Stimulated activated CD4-positive, alpha-beta T cell treated with anti-CD3 and anti-CD28 coated beads, Interleukin-1b, Interleukin-23, amount 100 ng/mL, for 24 hours (primary cell): ENCODE measurements at places on chromosomes 16 and 17.

DNA sequence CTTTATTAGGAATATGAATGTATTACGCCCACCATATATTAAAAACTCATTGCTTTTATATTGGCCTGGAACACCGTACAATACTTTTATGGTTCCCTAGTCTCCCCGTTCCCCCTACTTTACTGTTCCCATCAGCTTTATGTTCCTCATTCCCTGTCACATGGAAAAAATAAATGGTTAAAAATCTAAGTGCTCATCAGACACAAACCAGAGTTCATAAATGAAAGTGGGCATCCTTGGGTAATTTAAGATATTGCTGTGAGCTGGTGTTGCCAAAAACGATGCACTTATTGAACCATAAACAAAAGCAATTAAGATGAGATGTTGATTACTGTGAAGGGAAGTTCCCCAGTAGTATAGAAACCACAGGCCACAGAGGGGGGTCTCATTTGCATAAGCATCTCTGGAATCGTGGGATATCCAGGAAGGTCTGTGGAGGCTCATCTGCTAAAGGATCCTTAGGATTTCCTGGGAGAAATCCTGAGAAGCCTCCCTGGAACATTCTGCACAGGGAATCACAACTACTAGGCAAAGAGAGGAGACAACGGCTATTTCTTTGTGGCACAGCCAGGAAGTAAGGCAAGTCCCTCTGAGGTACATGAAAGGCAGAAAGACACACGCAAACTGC, 591.4 kb upstream of the CDH11 start:
- DNase-seq = no peak

DNA sequence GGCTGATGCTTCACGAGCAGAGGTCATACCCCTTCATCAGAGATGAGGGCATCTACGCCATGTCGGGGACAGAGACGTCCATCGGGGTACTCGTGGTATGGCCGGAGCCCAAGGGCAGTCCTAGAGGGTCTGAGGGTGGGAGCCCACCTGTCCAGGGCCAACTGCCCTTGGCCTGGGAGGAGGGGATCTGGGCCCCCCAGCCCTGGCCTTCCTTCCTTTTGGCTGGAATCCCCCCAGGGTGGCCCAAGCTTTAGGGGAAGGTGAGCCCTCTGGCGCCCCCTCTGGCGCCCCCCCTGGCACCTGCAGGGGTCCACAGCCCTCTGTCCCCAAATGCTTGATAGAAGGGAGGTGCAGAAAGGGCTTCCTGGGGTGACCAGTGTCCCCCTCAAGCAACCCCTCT, 69.3 kb downstream of the SCNN1B start:
- no peak for DNase-seq

DNA sequence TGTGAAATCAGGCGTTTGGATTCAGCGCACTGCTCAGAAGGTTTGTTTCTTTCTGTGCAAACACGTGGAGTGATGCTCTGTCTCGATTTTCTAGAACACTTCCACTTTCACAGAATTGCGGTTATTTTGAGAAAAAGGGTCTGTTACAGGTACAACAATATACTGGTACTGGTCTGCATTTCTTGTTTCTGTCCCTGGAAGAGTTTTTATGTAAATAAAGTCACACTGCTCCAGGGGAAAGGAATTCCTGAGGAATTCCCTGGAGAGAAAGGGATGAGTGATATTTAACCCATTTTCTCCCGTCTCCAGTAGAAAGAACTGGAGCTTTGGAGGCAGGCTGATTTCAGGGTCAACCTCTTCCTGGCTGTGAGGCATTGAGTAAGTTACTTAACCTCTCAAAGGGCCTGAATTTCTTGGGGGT, 16.2 kb upstream of the RMI2 start:
- DNase-seq = no peak

DNA sequence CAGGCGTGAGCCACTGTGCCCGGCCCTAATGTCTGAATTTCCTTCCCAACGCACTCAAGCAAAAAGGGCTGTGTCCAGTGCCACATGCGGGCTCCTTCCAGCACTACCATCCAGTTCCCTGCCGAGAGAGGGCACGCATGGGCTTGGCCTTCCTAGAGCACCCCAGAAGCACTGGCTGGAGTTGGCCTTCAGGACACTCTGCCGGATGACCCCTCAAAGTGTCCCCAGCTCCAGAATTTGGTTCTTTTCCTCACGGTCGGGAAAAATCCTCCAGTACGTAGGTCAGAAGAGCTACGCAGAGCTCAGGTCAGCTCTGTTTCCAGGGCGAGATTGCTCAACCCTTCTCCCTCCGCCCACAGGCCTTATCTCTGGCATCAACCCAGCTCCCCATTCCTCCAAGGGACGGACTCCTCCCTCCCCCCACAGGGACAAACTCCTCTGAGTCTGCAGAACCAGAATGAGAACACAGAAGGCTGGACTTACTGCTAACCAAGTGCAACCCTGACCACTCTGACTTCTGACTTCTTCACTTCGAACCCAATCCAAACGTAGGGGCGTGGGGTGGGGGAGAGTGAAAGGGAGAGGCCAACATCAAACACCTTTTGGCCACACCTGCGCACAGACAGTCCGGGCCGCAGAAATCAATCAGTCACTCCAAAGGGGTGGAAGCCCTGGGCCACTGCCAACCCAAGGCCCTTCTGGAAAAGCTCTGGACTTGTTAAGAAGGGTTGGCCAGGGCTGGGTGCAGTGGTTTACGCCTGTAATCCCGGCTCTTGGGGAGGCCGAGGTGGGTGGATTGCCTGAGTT, 3.6 kb downstream of the CDC42EP4 start:
- DNase-seq = no peak

- no peak for DNase-seq
These were observed 276.2 kb upstream of the CCL2 start for GRCh38 chr17:33978889-33979288.

DNA sequence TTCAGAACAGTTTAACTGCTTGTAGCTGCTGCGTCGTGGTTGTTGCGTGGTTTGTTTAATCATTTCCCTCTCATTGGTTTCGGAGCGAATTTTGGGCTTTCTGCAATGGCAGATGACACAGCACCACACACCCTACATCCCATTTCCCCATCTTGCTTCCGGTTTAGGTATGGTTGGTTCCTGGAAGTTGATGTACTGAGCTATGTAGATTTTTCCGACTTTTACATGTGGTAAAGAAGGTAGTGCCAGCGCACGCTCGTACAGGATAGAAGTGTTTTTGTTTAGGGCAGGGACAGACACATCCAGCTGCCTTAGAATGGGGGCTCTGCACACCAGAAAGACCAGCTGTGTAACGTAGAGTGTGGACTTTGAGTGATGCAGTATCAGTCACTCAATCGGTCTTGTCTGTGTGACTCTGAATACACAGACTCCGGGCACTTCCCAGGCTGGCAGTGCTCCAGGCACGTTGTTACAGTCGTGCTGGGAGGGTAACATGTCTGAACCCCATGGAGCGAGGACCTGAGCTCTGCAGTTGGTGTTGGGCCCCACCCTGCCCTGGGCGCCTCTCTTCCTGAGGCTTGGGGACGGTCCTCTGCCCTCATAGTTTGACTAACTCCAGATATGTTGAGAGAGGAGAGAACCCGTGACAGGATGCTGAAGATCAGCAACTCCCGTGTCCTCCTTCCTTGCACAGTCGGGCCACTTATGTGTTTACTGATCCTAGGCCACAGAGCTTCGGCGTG, 172.0 kb upstream of the CHMP6 start:
- DNase-seq = no peak

GRCh38 chr16:11596572-11597226, 10.0 kb upstream of the LITAF start:
- DNase-seq = no peak

DNA sequence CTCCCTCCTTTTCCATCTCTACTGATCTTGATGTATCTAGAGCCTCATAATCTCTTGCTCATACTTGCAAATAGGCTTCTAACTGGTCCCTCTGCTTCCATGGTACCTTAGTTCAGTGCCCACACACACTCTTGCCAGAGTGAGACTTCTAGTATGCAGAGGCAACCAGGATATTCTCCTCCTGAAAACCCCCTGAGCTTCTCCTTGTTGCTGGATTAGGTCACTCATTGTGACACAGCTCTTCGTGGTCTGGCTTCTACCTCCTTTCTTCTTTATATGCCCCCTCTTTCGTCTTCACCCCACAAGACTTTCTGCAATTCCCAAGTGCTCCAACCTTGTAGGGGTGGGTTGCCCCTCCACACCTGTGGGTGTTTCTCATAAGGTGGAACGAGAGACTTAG, 2.5 kb upstream of the FAM20A start:
- DNase-seq = no peak

DNA sequence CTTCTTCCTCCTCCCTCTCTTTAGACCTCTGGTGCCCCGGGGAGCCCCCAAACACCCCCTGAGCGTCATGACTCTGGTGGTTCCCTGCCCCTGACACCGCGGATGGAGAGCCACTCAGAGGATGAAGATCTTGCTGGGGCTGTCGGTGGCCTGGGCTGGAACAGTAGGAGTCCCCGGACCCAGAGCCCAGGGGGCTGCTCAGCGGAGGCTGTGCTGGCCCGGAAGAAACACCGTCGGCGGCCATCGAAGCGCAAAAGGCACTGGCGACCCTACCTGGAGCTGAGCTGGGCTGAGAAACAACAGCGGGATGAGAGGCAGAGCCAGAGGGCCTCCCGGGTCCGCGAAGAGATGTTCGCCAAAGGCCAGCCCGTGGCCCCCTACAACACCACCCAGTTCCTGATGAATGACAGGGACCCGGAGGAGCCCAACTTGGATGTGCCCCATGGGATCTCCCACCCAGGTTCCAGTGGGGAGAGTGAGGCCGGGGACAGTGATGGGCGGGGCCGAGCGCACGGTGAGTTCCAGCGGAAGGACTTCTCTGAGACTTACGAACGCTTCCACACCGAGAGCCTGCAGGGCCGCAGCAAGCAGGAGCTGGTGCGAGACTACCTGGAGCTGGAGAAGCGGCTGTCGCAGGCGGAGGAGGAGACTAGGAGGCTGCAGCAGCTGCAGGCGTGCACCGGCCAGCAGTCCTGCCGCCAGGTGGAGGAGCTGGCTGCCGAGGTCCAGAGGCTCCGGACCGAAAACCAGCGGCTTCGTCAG, 7.5 kb downstream of the HEXIM2 start:
- DNase-seq = no peak

DNA sequence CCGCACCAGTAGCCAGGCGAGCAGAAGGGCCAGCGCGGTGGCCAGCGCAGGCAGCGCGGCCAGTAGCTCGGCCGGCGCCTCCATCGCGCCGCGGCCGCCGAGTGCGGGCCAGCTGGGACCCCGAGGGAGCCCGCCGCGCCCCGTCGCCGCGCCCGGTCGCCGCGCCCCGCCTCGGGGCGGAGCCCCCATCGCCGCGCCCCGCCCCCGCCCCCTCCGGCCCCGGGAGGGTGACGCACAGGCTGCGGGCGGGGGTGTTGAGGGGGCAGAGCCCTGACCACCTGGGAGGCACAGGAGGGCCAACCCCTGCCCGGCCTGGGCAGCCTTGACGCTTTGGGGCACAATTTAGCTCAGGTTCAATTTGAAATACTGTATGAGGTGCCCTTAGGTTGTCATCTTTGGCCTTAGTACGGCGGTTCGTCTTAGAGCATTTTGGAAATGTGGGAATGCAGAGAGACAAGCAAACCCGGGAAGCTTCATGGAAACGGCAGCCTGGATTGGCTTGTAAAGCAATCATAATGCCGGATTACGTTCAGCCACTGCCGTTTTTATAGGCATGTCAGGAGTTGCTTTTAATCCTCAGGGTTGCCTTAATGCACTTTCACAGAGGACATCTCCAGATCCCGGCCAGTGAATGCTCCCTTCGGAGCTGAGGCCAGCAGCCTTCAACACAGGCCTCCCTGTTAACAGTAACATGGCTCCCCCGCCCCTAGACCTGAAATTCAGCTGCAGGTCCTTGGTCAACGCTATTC, at the start of gene MXRA7:
Gene MXRA7 (minus strand): TSS at position 103 of the 749 bp plus-strand sequence. CDS start 19 bp downstream, at position 84.
- DNase-seq = peak; percentile 20

GRCh38 chr17:5582209-5583185, 1.8 kb downstream of the NLRP1 start:
- no peak for DNase-seq

- DNase-seq = no peak
These were observed 9.4 kb downstream of the OR4D2 start for GRCh38 chr17:58176200-58176599.

DNA sequence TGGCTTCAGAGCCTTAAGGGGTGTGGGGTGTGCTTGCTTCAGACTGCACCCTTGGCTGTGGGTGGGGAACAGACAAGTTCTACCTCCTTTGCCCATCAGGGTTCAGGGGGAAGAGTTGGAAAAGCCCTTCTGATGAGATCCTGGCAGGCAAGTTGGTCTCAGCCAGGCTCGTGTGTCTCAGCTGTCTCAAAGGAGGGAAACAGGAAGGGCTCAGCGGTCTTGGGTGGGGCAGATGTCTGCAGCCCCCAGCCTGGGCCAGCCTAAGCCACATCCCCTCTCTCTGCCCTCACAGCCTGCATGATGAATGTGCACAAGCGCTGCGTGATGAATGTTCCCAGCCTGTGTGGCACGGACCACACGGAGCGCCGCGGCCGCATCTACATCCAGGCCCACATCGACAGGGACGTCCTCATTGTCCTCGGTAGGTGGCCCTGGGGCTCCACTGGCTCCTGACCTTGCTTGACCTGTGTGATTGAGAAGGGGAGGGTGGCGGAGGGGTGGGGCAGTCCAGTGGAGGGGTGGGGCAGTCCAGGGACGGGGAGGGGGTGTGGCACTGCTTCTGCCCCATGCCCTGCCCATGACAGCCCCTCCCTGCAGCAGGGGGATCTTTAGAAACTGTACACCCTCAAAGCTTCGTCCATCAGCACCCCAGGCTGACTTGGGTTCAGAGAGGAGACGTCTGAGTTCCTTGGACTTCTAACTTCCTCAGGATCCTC, 199.5 kb downstream of the PRKCB start:
- DNase-seq = no peak

GRCh38 chr16:3999479-4000325, 116.5 kb downstream of the ADCY9 start:
- DNase-seq = no peak
